Lung microvascular endothelial cell (primary cell): ENCODE measurements at places on chromosomes 3 and 15.
A peak's percentile ranks its signal among the peaks of the same experiment; 100 is the strongest.

- peak; percentile 93 for DNase-seq
Measured at GRCh38 chr15:65304381-65305149, at the start of gene RNU5B-1. Gene RNU5B-1 (plus strand): TSS chr15:65304677.

DNA sequence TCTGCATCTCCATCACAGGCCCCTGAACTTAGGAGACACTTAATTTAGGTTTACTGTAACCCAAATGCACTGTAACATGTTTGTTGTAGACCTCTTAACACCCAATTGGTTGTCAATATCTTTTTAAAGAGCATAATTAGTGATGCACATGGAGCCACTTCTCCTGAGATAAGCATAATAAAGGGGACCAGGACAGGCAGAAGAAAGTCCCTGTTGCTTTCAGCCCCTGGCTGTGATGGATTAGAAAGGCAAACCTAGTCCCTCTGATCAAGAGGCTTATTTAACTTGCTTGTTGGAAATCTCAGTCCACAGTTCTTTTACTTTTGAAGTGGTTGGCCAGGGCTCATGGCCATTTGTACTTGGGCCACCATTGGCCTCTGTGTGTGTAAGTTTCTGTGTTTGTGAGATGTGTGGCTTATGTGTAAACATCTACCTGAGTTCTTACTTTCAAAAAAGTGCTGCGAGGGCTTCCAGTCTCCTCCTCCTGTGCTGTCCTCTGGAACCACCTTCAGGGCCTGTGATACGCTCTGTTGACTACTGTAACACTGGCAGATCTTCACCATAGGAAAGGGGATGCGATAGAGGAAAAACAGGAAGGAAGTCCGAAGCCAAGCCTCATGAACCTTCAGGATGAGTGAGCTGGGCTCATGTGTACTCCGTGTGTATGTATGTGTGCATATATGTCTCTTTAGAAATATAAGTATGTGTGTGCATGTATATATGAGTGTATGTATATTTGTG is 136.2 kb downstream of the EPHB1 start:
- no peak for DNase-seq

DNA sequence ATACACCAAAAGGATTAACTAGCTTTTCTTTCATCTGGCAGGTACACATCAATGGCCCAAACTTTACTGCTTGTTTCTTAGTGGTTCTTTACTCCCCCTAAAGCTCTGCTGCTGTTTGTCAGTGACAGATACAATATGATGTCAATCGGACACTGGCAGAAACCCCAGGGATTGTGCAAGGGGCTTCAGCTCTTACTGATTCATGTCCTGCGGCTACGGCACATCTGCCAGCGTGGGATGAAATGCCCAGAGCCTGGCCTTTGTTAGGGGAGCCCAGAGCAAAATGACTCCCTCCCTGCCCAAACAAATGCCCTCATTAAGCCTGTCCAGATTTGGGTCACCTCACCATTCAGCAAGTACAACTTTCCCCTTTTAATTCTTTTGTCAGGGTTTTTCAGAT is 28.3 kb downstream of the SRP14 start:
- no peak for DNase-seq

DNA sequence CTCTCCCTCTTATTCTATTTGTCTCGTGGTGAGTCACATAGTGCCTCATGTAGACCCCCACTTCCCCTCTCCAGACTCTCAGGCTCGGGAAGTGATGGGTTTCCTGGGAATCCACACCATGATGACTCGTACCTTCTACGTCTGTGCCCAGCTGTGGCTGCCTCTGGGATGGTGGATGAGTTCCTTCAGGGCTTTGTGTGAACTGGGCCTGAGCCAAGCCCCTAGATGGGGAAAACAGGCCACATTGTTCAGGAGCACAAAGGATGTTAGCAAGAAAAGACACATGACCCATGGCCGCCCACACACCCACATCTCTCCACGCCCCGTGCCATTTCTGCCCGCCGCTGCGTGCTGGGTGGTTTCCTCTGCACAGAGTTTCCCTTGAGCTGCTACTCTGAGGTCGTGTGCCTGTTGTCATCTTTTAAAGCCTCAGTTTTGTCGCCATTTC is 10.5 kb downstream of the ISG20 start:
- DNase-seq, result peak; percentile 99

GRCh38 chr3:66722675-66723074 is 221.9 kb upstream of the LRIG1 start:
- peak; percentile 9 for DNase-seq

- DNase-seq, result no peak
Measured at GRCh38 chr15:35736150-35736549, 190.2 kb upstream of the DPH6 start.

- peak; percentile 9 for DNase-seq
Measured at GRCh38 chr3:66386925-66387650, 113.7 kb downstream of the LRIG1 start.

DNA sequence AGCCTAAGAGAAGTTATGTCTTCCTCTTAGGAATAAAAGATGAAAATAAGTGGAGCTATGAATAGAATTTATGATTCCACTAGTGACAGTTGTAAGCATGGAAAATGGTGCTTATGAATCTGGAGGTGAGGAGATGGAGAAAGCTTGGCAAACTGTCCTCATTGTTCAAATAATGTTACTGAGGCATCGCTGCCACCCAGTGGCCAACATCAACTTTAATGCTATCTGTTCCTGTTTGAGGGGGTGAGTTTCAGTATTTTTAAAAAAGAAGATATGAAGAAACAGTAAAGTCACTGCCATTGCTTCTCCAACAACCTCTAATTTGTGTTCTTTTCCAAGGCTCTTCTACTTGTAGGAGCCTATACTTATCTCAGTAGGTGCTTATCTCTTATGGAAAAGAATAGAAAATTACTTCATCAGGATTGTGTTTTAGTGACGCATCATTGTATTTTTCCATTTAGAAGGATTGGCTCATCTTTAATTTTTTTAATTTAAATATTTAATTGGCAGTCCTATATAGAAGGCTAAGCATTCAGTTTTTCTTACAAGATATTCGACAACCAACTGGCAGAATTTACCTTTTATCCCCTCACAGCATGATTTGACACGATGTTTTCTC is 260.4 kb upstream of the P2RY1 start:
- DNase-seq, result peak; percentile 80

- peak; percentile 15 for DNase-seq
Measured at GRCh38 chr3:27224197-27224596, 145.0 kb downstream of the NEK10 start.

DNA sequence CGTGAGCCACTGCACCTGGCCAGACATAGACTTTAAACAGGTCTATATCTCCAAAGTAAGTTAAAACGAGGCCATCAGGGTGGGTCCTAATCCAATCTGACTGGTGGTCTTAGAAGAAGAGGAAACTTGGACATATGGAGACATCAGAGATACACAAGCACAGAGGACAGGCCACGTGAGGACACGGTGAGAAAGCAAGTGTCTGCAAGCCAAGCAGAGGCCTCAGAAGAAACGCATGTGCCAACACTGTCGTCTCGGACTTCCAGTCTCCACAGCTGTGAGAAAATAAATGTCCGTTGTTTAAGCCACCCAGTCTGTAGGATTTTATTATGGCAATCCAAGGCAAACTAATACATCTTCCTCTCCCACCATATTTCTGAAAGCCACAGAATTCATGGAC is 43.9 kb downstream of the MRPL46 start:
- no peak for DNase-seq
